ENCODE measurements at places on chromosomes 1 and 21.

- no peak for DNase-seq
These were observed 775.0 kb downstream of the USP25 start for GRCh38 chr21:16504766-16505165.

- DNase-seq, result peak; percentile 63
These were observed 90.0 kb downstream of the TYW3 start for GRCh38 chr1:74822851-74823401.

DNA sequence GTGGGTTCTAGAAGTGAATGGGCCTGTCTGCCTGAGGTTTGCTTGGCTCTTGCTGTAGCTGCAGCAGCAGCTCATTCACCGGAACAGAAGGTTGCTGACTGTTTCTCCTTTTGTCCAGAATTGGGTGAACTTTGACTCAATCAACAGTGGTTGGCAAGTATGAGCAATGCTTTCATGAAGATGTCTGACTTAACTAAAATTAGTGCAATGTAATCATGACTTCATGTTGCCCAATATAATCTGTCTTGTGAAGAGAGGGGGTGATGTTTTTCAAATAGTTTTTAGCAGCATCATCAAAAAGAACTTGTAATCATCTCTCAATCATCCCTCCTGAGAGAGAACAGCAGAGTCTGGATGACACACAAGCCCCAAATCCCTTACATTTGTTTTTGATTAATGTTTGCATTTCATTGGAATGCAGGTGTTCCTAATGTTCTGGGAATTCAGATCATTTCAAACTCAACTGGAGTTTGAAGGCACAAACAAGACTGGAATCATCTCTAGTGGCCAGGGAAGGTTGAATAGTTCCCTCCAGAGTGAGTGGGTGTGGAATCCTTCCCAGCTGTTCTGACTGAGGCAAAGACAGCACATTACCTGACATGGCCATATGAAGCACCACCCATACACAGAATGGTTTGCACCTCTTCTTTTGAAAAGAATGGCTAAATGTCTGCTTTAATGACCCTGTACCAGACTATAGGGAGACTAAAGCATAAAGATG is 82.9 kb downstream of the HLX start:
- DNase-seq, result peak; percentile 99

- DNase-seq, result no peak
These were observed 11.6 kb upstream of the TFF1 start for GRCh38 chr21:42377951-42378340.

- DNase-seq, result no peak
These were observed 3.6 kb upstream of the ZMYM4 start for GRCh38 chr1:35264871-35265270.

GRCh38 chr1:4611563-4612341 is 42.7 kb upstream of the AJAP1 start:
- no peak for DNase-seq

DNA sequence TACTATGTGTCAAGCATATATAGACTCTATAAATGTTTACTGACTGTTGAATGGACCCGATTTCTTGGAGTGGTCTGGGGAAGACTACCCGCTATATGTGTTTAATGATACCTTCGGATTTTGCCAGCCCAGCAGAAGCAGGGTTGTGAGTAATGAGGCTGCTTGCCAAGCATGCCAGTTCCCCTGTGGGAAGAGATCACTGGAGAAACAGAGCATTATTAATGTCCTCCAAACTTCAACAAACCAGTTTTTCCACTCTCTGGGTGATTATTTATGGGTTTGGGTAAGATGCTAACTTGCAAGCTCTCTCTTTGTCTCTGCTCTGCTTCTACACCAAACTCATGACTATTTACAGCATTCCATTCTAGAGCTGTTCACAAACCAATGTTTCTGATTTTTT is 25.1 kb upstream of the PHGDH start:
- DNase-seq, result no peak

GRCh38 chr1:43655953-43656352 is 6.0 kb downstream of the KDM4A start:
- no peak for DNase-seq

GRCh38 chr1:59477286-59477685 is 180.4 kb downstream of the FGGY start:
- peak; percentile 87 for DNase-seq

GRCh38 chr21:41827951-41828883 is 50.9 kb downstream of the PRDM15 start:
- DNase-seq, result no peak

- DNase-seq, result no peak
These were observed at the start of gene CR2 for GRCh38 chr1:207454046-207454964. CR2 (plus strand) TSS chr1:207454328; CDS start chr1:207454419, 91 bp downstream.

GRCh38 chr1:156908541-156908940 is 11.9 kb upstream of the LRRC71 start:
- no peak for DNase-seq

DNA sequence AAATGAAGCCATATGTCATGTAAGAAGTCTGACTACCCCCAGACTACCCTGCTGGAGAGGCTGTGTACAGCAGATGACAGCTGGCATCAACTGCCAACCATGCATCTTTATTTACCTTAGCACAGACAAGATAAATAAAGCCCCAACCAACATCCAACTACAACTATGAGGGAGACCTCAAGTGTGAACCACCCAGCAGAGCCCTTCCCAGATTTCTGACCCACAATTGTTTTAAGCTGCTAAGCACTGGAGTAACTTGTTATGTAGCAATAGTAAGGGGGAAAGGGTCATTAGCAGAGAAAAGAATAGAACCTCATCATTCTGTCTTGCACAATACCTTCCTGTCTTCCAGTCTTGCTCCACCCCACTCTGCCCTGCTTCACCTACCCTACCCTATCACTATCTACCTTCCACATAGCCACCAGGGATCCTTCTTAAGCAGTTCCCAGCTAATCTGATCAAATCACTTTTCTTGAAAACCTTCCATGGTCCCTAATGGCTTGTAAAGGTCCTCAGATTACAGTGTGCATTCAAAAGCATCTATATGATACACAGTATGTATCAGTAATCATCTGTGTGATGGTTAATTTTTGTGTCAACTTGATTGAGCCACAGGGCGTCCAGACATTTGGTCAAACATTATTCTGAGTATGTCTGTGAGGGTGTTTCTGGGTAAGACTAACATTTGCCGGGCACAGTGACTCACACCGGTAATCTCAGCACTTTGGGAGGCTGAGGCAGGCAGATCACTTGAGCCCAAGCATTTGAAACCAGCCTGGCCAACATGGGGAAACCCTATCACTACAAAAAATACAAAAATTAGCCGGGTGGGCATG is 19.6 kb upstream of the RBM15 start:
- no peak for DNase-seq

- DNase-seq, result peak; percentile 24
These were observed 607 bp downstream of the BTG3 start for GRCh38 chr21:17612023-17612564.

DNA sequence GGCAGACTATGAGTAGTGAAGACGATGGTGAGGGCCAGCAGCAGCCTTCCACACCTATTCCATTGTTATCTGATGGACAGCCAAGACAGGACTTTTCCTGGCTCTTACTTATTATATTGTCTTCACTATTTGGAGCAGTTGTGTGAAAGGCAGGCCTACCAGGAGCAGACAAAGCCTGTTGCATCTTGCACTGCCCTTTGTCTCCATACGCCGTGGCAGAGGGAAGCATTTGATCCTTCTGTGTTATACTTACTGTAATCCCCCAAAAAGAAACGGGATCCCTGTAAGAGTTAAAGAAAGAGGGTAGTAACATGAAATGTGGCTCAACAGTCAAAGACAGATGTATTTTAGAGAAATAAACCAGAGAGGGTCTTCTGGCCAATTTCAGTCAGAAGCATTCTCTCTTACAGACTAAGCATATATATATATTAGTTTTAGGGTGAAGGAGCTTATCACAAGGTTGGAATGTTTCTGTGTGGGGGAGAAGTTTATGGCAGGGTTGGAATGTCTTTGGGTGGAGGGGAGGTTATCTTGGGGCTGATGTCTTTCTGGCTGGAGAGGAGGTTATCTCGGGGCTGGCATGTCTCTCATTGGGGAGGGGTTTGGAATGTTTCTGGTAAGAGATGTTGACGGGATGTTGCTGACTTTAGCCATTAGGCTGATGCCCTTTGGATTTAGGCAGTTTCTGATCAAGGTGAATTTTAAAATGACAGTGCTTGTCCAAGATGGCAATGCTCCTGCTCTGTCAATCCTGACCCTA is 23.4 kb upstream of the HSD3B1 start:
- DNase-seq, result peak; percentile 9

GRCh38 chr1:109948285-109948630 is 36.3 kb upstream of the AHCYL1 start:
- DNase-seq, result no peak

DNA sequence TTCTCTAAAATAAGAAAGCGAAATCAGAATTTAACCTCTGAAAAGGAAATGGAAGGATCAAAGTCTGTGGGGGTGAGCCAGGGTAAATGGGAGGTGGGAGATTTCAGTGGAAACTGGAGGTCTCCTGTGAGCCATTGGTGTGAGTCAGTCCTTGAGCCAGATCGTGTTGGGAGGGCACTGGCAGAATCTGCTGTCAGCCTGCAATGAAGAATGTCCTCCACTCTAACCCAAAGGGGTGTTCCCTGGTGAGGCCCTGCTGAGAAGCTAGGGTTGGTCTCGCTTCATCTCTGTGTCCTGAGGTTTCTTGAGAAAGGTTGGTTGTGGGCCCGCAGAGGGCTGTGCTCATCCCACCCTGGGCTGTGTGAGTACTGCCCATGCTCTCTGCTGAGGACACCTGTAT is 2.4 kb downstream of the QSOX1 start:
- DNase-seq, result peak; percentile 64

- DNase-seq, result peak; percentile 16
These were observed 18.9 kb upstream of the TUT4 start for GRCh38 chr1:52571783-52572182.

DNA sequence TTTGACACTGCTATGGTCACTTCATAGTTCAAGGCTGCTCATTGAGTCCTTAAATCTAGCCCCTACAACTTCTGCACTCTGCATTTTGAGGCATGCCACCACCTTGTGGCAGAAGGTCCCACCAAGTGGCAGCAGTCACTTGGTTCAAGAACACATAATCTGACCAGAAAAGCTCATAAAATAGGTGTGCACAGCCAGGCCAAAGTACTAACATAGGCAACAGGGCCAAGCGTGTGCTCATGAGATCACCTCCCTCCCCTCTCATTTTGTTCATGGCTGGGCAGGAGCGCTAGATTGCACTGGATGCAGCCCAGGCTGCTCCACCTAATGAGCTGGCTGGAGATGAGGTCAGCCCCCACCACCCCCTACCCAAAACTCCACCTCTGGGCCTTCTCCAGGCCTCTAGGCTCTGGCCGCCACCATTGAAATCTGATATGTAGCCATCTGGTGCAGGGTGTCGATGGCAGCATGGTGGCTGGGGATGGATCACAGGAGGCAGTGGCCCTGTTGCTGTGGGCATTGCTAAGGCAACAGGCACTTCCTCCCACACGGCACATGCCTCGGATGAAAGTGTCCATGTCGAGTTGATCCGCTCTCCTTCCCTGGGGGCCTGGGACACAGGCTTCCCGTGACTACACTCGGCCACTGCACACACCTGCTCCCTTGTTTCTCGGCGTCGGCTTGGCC is 193.2 kb downstream of the TRABD2B start:
- no peak for DNase-seq

DNA sequence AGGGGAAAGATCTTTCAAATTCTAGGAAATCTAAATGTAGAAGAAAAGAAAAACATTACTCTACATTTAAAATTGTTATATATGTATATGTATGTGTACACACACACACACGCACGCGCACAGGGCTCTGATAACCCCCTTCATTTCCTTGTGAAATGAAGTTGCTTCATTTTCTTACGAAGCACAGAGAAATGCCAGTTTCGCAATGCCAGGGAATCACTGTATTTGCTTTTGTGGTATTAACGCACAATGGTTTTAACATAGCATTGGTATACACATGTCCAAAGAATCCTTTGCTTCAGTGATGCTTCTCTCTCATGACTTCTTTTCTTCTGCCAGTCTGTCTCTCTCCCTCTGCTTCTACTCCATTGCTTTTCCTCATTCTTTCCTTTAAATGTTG is 8.4 kb upstream of the DDAH1 start:
- DNase-seq, result peak; percentile 56

GRCh38 chr1:161333166-161333565 is 19.0 kb downstream of the SDHC start:
- DNase-seq, result no peak

GRCh38 chr1:231964961-231965360 is 338.4 kb downstream of the DISC1 start:
- DNase-seq, result no peak

- no peak for DNase-seq
These were observed 87.0 kb downstream of the RGS7 start for GRCh38 chr1:241270016-241270415.

DNA sequence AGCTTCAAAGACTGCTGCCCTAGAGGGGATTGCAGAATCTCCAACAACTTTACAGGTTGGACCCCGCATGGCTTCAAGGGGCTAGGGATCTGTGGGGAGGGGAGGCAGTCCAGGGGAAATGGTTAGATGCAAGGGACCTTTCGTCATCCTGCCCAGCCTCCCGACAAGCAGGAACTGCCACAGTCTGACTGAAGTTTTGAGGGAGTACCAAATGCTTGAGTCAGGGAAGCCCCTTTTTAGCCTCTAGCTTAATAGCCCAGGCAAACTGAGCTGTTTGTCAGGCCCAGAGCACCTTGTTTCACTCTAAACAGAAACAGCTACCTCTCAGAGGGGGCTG is 1.1 kb downstream of the TOR3A start:
- peak; percentile 31 for DNase-seq
